Stimulated activated CD4-positive, alpha-beta T cell treated with anti-CD3 and anti-CD28 coated beads, Interleukin-1b, Interleukin-23, amount 100 ng/mL, for 4 hours (primary cell): ENCODE measurements at places on chromosomes 6 and 20.

DNA sequence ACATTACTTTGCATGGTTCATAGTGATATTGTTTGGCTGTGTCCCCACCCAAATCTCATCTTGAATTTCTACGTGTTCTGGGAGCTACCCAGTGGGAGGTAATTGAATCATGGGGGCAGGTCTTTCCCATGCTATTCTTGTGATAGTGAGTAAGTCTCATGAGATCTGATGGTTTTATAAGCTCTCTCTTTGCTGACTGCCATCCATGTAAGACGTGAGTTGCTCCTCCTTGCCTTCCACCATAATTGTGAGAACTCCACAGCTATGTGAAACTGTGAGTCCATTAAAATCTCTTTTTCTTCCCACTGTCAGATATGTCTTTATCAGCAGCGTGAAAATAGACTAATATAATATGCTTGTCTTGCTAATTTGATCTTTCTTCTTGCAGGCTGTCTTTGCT lies 200.4 kb upstream of the NOX3 start:
- DNase-seq = no peak

GRCh38 chr20:61629602-61630390 lies 377.7 kb downstream of the CDH4 start:
- DNase-seq = no peak

DNA sequence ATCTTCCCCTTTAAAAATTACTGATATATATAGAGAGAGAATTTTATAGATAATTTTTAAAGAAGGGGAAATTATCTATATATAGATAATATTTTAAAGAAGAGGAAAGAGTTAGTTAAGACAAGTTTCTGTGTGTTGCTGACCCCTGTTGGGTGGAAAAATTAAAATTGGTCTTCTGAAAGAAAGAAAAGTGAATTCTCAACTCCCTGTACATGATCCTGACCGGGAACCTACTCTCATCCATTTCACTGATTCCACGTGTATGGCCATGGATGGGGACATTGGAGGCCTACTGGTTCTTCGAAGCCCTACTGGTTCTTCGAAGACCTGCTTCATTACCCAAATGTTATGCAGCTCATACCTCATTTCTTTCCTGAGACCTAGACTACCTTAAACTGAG lies 53.0 kb upstream of the TCF21 start:
- DNase-seq = no peak

DNA sequence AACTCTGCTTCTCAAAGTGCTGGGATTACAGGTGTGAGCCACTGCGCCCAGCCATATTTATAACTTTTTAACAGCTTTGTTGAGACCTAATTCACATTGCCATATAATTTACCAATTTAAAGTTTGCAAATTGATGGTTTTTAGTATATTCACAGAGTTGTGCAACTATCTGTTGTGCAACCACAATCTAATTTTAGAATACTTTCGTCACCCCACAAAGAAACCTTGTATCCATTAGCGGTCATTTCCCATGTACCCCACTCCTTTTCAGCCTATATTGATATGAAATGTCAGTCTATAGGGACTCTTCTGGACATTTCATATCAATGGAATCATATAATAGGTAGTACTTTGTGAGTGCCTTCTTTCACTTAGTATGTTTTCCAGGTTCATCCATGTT lies 55.8 kb downstream of the FOXO3 start:
- no peak for DNase-seq

- DNase-seq = no peak
Measured at GRCh38 chr6:47701363-47701762, 3.0 kb downstream of the ADGRF4 start.

DNA sequence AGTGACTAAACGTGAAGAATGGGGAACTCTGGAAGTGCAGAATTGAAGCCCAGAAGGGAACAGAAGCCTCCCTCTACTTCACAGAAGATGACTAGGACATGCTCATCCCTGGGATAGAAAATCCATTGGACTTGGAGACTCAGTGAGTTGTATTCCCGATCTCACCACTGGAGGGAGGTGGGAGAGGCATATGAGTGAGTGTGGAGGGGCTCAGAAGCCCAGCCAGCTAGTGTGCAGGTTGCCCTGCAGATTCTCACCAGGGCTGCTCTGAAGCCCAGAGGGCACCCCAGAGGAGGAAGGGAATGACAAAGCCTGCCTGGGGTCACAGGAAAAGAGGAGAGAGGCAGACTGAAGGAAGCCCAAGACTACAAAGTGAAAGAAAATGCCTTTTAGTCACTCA lies 42.1 kb upstream of the HLA-E start:
- DNase-seq = no peak
